ENCODE measurements at places on chromosomes 3 and 15. TPM values are rescaled to one million over a fixed set of nuclear protein-coding genes. Genes with fewer than 3 reads are reported as not detected.

Gene STX19
- not detected for total RNA-seq

Gene ITIH1
- not detected for total RNA-seq

Gene DNASE1L3
- 0.66 TPM for total RNA-seq

DNA sequence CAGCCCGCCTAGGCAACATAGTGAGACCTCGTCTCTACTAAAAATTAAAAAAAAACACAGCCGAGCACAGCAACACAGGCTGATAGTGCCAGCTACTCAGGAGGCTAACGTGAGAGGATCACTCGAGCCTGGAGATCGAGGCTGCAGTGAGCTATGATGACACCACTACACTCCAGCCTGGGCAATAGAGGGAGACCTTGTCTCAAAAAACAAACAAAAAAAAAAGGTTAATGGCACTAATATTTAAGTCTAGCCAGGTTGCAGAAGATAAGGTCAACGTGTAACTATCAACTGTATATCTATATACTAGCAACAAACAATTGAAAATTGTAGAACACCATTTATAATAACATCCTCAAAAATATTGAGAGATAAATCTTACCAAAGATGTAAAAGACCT lies 75.1 kb downstream of the MYO9A start:
- no peak for DNase-seq

All from naive thymus-derived CD4-positive, alpha-beta T cell (primary cell).